ENCODE measurements at places on chromosomes 12 and 14.

GRCh38 chr14:64035143-64035542 lies 182.3 kb downstream of the SYNE2 start:
- no peak for DNase-seq

DNA sequence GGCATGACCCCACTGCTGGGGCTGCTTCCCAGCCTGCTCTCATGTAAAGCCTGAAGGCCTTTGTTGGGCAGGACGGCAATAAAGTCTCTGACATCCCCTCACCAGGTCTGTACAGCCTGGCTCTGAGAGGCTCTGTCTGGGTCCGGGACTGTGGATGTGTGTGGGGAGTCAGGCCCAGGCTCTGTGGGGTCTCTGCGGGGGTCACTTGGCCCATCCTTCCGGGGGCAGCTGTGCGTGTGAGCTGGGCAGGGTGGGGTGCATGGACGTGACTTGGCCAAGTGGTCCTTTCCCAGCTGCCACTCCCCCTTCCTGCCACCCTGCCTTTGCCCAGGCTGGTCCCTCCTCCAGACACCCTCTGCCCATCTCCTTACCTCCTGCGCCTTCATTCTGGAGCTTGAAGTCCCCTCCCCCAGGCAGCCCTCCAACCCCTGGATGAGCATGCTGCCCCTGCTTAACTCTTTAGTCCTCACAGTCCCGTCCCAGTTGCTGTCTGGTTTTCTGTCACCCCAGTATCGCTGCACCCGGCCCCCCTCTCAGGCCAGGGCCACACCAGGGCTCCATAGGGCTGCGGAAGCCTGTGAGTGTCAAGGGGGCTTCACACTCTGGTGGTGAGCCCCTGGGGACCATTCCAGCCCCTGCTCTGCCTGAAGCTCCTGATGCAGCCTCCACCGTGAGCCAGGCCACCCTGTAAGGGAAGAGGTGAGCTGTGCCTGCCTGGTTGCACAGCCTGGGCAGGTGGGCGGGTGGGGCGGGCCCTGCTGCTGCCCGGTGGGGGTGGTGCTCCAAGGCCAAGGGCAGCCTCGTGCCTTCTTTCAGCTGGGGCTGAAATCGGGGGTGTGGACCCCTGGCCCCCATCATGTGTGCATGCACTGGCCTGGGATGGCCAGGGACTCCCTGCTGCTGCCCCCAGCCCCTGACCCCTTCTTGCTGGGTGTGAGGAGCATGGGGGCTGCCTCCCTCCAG lies 25.5 kb upstream of the KIF26A start:
- DNase-seq = no peak

DNA sequence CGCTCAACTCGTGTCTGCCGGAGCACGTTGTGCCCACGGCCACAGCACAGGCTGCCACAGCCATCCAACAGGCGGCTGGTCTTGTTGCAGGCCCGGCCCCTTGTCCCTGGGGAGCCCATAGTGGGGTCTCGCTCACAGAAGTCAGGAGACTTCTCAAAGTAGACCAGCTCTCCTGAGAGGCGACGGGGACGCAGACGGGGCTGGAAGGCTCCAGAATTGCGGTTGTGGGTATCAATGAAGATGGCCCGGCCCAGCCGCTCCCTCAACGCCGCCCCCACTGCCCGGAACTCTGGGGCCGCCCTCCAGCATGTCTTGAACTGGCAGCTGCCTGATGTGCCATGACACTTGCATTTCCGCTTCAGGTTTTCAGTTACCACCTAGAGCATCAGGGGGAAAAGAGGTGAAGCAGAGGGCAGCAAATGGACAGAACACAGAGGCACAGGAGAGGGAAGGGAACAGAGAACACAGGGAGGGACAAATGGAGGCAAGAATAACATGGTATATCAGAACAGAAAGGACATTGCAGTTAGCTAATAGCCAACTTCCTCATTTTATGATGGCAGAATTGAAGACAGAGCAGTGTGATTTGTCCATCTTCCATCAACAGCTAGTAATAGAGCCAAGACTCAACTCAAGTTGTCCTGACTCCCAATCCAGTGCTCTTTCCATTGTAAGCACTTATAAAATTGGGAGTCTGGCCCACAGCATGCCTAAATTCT lies 5.2 kb downstream of the WNT10B start:
- DNase-seq = no peak

- DNase-seq = peak; percentile 29
These were observed 79.2 kb upstream of the CLMN start for GRCh38 chr14:95398630-95399547.

DNA sequence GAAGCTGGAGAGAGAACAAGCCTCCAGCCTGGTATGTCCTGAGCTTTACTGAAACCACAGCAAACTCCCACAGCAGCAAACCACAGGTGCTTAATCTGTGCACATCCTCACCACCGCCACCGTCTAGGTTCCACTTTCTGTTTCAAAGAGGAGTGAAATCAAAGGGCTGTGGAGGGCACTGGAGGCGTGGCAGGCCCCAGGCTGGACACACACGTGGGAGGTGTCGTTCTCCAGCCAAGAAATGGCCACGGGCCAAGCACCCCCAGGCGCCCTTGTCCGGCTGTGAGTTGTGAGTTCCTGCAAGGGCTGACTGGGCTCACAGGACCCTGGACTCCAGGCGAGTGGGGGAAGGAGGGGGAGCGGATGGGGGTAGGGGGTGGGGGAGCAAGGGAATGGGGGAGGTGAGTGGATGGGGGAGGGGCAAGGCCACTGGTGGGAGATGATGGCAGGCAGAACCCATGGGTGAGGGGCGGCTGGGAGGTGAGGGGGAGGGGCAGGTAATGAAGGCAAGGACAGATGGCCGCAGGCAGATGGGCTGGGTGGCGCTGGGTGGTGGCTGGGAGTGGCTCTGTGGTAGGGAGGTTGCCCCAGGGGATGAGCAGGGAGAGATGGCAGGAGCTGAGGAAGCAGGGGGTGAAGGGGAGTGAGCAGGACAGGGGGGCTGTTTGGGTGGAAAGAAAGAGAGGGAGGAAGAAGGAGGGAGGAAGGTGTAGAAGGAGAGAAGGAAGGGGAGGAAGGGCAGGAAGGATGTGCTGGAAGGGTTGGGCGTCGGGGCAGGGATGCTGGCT lies 86.7 kb downstream of the NCOR2 start:
- DNase-seq = no peak

DNA sequence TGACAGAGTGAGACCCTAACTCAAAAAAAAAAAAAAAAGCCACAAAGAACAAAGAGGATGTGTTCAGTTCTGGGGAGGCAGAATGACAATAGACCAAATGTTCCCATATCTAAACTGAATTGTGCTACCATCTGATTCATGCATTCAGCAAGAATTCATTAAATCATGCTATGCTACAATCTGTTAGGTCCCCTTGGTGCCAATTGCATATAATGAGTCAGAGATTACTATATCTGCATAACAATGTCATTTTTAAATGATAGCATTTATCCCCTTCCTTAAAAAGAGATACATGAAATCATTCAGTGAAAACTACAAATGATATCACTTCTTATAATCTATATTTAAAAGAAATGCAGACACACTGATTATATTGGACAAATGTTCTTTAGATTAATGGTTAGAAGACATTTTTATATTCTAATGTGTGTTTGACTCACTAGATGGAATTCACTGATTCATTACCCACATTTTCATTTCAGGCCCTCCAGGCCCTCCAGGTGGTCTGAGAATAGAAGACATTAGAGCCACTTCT lies 207.6 kb upstream of the PDZRN4 start:
- no peak for DNase-seq
